ENCODE measurements at places on chromosomes 2 and 18. TPM values are rescaled to one million over a fixed set of nuclear protein-coding genes. Genes with fewer than 3 reads are reported as not detected.

Gene MSTN
- total RNA-seq = not detected

Gene SERPINB2
- not detected for total RNA-seq

Gene SLC66A3
- 10.0 TPM for total RNA-seq

Gene CCL20
- total RNA-seq = 2.0 TPM

Gene ANKRD62
- total RNA-seq = not detected

Gene IL36G
- not detected for total RNA-seq

Gene IL18R1
- 61.9 TPM for total RNA-seq

Gene STON1
- 2.1 TPM for total RNA-seq

Gene LYG2
- total RNA-seq = not detected

Gene TDRD15
- not detected for total RNA-seq

Gene SLC23A3
- total RNA-seq = 1.9 TPM

Gene STK36
- total RNA-seq = 17.9 TPM

Gene UGT1A10
- not detected for total RNA-seq

DNA sequence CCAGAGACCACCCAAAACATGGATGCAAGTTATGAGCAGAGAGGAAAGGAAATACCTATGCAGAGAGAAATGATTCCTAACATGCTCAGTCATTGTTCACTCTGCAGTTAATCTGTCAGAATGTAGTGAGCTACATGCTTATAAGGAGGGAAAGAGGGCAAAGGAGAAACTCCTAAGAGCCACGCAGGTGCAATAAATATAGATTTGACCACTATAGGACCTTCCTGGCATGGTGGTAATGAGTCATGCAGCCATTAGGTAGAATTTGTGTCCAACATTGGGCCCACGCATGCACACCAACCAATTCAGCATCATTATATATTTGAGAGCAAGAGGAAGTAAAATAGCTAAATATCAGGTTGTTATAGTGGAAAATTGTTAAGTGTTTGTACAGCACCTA lies 699.9 kb downstream of the DSC3 start:
- H3K27me3 ChIP-seq = no peaks in the 10 kb centered on the region
- no peak overlapping the region for H3K4me3 ChIP-seq
- no peak overlapping the region for H3K27ac ChIP-seq
- no peaks in the 10 kb centered on the region for H3K36me3 ChIP-seq

GRCh38 chr18:40531051-40531450 lies 1424.0 kb upstream of the PIK3C3 start:
- H3K4me3 ChIP-seq = no peak overlapping the region
- no peaks in the 10 kb centered on the region for H3K4me1 ChIP-seq
- no peaks in the 10 kb centered on the region for H3K36me3 ChIP-seq
- no peak for DNase-seq
- H3K27me3 ChIP-seq = no peaks in the 10 kb centered on the region

GRCh38 chr2:196954001-196954400 lies 27.5 kb upstream of the PGAP1 start:
- H3K4me1 ChIP-seq = peaks cover 15% of the 10 kb centered on the region
- DNase-seq = no peak
- no peaks in the 10 kb centered on the region for H3K27me3 ChIP-seq
- no peaks in the 10 kb centered on the region for H3K36me3 ChIP-seq
- H3K4me3 ChIP-seq = no peak overlapping the region

DNA sequence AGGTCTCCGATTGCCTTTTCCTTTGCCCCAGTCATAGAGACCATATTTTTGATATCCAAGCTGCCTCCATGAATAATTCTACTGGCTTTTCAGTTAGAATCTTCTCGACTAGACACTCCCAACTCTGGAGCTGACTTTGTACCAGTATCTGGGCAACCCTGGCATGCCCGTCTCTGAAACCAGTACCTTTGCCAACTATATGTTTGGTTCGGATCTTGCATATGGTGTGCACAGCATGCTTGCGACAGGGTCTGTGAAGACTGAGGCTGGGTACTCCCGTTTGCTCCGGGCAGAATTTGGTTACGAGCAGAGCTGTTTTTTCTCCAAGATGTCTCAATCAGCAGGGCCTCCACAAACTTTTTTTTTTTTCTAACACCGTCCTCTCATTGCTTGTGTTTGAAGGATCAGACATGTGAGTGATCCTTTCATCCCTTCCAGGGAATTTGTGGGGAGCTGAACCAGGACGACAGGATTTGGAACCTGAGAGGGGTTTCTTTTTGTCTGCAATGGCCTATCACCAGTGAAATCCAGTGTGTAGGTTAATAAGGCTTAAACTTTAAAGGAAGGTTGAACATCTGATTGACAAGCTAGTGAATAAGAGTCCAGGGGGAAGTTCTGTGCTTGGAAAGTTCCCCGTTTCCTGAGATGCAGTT lies 322.3 kb downstream of the MYCN start:
- no peaks in the 10 kb centered on the region for H3K4me1 ChIP-seq
- no peaks in the 10 kb centered on the region for H3K36me3 ChIP-seq
- DNase-seq = no peak
- no peak overlapping the region for H3K27ac ChIP-seq
- no peak overlapping the region for H3K4me3 ChIP-seq

GRCh38 chr2:143740431-143740830 lies 611.2 kb downstream of the ARHGAP15 start:
- no peak for DNase-seq
- no peak overlapping the region for H3K27ac ChIP-seq
- no peaks in the 10 kb centered on the region for H3K27me3 ChIP-seq
- H3K4me1 ChIP-seq = no peaks in the 10 kb centered on the region
- H3K4me3 ChIP-seq = no peak overlapping the region
- peaks cover 24% of the 10 kb centered on the region for H3K36me3 ChIP-seq

DNA sequence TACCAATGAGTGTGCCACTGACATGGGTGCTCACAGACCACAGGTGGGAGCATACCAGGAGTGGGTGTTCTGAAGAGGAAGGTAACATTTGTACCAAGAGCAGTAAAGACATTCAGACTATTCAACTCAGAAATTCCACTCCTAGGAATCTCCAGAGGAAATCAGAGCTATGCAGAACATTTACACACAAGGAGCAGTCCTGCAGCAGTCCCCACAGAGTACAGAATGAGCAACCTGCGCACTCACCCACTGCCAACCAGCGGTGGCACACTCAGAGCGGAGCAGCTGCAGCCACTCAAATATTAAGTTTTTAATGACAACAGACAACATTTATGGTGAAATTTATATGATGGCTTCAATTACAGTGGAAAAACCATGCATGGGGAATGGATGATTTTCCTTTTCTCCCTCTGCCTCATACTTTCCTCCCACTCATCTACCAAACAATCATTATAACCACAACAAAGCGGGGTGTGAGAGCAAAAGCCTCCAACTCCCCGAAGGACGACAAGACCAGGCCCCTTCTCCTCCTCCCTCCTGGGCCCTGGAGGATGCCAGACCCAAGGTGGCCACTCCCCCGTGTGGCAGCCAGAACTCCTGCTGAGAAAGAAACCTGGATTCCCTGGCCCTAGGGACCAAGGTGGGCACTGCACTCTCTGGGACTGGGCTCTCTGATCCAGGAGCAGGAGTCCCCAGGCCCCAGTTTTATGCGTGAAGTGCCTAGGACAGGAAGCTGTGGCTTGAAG lies 5.4 kb downstream of the HS6ST1 start:
- no peak overlapping the region for H3K4me3 ChIP-seq
- DNase-seq = peak; percentile 6
- H3K27ac ChIP-seq = no peak overlapping the region
- H3K36me3 ChIP-seq = peaks cover 13% of the 10 kb centered on the region
- H3K4me1 ChIP-seq = peaks cover 28% of the 10 kb centered on the region
- peaks cover 2% of the 10 kb centered on the region for H3K27me3 ChIP-seq

GRCh38 chr2:26574066-26574899 lies 66.9 kb downstream of the CIB4 start:
- no peak overlapping the region for H3K27ac ChIP-seq
- H3K36me3 ChIP-seq = no peaks in the 10 kb centered on the region

- peak overlapping the region; percentile 95 for H3K27ac ChIP-seq
- H3K36me3 ChIP-seq = peaks cover 83% of the 10 kb centered on the region
- DNase-seq = no peak
- H3K4me3 ChIP-seq = peak overlapping the region; percentile 58
These were observed 5.1 kb downstream of the NCK2 start for GRCh38 chr2:105749583-105750400.

DNA sequence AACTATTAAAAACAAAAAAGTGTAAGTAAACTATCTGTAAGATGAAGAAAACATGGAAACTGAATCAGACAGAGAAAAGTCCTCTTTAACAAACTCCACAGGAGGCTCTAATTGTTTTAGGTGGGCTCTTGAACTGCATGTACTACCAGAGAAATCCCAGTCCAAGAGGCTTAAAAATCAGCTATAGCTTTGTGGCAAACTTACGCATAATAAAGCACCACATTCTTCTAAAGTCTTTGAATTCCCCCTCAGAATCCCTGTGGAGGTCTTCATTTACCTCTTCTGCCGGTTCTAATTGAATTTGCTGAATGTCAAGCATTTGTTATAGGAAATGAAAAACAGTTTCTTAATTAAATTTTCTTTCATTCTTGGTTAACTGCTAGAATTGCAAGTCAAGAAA lies 40.8 kb downstream of the CHN1 start:
- peaks cover 3% of the 10 kb centered on the region for H3K27me3 ChIP-seq
- peaks cover 11% of the 10 kb centered on the region for H3K4me1 ChIP-seq
- H3K4me3 ChIP-seq = no peak overlapping the region

DNA sequence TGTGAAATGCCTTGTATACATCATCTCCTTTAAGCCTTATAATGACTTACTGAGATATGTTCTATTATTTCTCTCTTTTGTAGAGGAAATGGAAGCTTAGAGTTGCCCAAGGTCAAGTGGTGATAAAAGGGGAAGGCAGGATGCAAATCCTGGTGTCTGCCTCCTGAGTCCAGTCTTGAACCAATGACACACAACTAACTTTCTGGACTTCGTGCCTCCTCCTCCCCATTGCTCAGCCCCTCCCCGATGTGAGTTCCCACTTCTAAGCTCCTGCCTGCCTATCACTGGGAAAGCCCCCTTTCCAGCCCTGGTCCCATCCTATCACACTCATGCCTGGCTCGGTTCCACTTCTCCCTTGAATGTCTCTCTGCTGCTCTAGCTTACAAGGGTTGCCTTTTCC lies 6.9 kb upstream of the CTIF start:
- H3K4me1 ChIP-seq = peaks cover 3% of the 10 kb centered on the region
- H3K27ac ChIP-seq = no peak overlapping the region
- no peak for DNase-seq
- H3K4me3 ChIP-seq = no peak overlapping the region

DNA sequence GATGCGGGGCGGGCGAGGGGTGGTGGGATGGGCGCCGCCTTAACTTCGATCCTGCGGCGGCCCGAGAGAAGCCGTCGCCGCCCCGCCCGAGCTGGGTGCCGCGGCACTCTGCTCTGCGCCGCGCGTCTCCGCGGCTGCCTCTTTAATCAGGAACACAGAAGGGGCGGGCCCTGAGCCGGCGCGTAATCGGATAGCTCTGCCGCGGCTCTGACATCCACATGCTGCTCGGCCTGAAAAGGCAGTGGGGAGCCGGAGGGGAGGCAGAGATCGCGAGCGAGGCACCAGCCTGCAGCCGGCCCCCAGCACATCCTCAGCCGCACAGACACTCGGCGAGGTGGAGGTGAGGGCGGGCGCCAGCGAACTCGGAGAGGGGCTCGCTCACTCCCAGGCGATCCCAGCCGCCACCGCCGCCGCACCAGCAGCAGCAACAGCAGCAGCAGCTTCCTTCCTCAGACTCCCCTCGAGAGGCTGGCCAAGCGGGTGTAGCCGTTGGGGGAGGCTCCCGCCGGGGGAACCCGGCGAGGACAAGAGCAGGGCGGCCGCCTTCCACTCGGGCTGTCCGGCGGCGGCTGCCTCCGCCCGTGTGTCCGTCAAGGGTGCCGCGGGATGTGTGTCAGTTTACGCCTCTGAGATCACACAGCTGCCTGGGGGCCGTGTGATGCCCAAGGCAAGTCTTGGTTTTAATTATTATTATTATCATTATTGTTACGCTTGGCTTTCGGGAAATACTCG lies at the start of gene NRP2:
Gene NRP2, plus strand, starts transcription at position 263 of the 732 bp plus-strand sequence. CDS start 790 bp downstream, outside the sequence.
- peak within 1 kb of the TSS; percentile 82 for H3K27ac ChIP-seq
- DNase-seq = peak; percentile 72
- peaks cover 37% of the 10 kb centered on the region for H3K27me3 ChIP-seq
- H3K4me1 ChIP-seq = peaks cover 46% of the 10 kb centered on the region
- peaks cover 31% of the 10 kb centered on the region for H3K36me3 ChIP-seq
- H3K4me3 ChIP-seq = peak within 1 kb of the TSS; percentile 87

DNA sequence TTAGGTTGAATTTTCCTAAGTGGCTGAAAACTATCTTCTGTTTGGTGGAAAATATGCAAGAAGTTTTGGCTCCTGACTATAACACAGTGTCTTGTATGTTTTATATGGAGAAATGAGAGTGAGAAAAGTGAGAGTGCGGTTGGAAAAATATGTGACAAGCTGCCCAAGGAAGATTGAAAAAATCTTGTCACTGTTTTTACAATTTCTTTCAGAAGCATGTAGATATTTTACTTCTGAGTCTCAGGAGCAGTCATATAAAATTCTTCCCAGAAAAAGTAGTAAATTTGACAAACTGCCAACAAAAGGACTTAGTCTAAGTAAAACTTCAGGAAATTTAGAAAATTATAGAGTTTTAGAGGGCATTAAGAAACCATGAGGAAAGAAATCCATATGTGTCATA lies 19.4 kb upstream of the RMND5A start:
- no peak overlapping the region for H3K4me3 ChIP-seq
- no peaks in the 10 kb centered on the region for H3K36me3 ChIP-seq
- H3K4me1 ChIP-seq = peaks cover 10% of the 10 kb centered on the region
- peaks cover 6% of the 10 kb centered on the region for H3K27me3 ChIP-seq
- no peak overlapping the region for H3K27ac ChIP-seq

DNA sequence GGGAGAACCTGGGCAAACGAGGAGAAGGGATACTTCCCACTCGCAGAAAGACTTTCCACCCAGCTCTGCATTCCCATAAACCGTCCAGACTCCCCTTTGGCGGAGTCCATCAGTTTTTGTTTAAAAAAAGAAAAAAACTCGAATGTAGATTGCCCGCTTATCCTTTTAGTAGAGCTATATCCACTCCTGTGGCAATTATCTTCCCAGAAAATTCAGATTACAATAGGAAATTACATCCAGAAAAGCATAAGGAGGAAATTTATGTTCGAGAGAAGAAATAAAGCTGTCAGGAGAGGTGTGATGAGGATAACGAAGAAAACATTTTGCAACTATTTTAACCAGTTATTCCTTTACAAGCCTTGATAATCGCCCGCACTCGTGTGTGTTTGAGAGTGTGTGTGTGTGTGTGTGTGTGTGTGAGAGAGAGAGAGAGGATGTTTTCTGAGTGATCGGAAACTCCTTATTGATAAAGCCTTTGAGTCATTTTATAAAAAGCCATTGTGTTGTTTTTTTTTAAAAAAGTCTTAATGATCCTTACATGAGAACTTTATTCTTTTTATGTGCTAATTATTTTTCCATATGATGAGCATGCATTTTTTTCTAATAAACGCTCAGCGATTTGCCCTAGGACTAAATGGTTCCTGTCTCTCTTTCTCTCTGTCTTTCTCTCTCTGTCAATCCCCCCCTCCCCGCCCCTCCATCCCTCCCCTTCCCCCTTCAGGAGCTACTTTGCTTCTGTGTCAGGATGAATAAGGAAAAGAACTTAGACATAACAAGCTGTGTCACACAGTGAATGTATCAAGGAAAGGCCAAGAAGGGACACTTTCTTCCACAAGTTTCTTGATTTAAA lies 1.1 kb upstream of the PPP3R1 start:
- H3K4me3 ChIP-seq = peak overlapping the region; percentile 92
- H3K27ac ChIP-seq = peak overlapping the region; percentile 97
- H3K4me1 ChIP-seq = peaks cover 32% of the 10 kb centered on the region

- H3K27ac ChIP-seq = no peak overlapping the region
- DNase-seq = no peak
- no peaks in the 10 kb centered on the region for H3K4me1 ChIP-seq
- no peak overlapping the region for H3K4me3 ChIP-seq
- no peaks in the 10 kb centered on the region for H3K27me3 ChIP-seq
These were observed 86.3 kb upstream of the FAM136A start for GRCh38 chr2:70388128-70388527.
